ENCODE measurements at places on chromosomes 1 and 21. TPM values are rescaled to one million over a fixed set of nuclear protein-coding genes. Genes with fewer than 3 reads are reported as not detected.

DNA sequence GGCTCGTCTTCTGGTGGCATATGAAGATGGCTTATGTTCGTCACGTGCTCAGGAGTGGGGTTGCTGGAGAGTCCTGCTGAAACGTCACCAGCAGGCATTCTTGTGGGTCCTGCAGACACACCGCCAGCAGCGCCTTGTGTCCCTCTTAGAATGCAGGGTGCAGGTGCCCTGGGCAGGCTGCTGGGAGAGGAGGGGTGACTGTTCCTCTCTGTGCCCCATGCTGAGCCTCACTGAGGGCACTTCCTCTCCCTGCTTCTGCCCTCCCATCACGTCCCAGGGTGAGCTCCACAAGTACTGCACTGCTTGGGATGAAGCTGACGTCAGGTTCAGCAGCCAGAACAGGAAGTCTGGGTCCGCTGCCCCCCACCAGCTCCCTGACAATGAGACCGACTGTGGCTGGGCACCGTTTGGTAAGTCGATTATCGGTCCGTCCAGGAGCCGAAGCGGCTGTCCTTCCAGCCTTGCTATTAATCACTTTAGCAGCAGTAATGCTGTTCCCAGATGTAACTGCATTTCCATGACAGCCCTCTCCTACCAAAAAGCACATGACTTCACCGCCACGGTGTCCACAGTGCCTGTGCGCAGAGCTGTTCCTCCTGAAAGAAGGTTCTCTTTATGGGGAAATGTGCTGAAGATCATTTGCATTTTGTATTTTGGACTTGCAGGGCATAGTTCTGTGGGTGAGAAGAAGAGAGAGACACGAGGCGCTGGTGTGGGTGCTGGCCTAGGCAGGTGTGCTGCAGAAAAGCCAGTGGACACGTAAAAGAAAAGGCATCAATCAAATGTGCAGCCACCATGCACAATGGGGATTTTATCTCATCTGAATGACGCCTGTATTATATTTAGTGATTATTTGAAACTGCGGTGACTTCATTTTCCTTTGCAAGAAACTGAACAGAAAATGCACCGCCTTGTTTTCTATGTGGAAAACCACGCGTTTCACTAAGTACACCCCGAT lies 21.0 kb downstream of the SLC37A1 start:
- DNase-seq, result peak; percentile 26

- no peak for DNase-seq
Observed at GRCh38 chr1:192983349-192983980, 75.7 kb downstream of the UCHL5 start.

DNA sequence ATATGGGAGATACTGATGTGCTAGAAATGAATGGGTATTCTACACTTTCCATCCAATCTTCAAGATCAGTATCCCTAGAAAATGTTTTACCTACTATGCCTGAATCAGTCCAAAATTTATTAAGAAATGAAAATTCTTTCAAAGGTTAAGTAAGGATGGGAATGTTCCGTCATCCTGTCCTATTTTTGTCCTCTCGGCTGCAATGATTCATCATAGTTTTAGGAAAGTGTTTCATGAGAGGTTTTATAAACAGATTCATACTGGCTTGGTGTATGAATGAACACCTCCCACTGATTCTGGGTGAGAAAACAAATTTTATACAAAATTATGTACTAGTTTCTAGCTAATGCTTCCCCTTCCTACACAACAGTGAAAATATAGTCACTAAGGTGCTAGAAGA lies 504.6 kb upstream of the NR5A2 start:
- DNase-seq, result no peak

The FCER1G gene
- polyA plus RNA-seq, result 50.6 TPM

GRCh38 chr1:207817778-207818751 lies 66.2 kb downstream of the CD46 start:
- DNase-seq, result no peak

GRCh38 chr1:165342168-165342567 lies 14.3 kb downstream of the LMX1A start:
- DNase-seq, result no peak

The A3GALT2 gene
- polyA plus RNA-seq, result not detected

GRCh38 chr1:29105822-29106221 lies 17.9 kb downstream of the TMEM200B start:
- no peak for DNase-seq

GRCh38 chr1:96374076-96374762 lies 347.4 kb upstream of the PTBP2 start:
- no peak for DNase-seq

The JAM2 gene
- polyA plus RNA-seq, result 1.2 TPM

Data from stomach (tissue), 19 donors.